ENCODE measurements at places on chromosomes 3 and 15. TPM values are rescaled to one million over a fixed set of nuclear protein-coding genes. Genes with fewer than 3 reads are reported as not detected.

GRCh38 chr3:181712553-181713279, 991 bp downstream of the SOX2 start:
- DNase-seq = no peak

DNA sequence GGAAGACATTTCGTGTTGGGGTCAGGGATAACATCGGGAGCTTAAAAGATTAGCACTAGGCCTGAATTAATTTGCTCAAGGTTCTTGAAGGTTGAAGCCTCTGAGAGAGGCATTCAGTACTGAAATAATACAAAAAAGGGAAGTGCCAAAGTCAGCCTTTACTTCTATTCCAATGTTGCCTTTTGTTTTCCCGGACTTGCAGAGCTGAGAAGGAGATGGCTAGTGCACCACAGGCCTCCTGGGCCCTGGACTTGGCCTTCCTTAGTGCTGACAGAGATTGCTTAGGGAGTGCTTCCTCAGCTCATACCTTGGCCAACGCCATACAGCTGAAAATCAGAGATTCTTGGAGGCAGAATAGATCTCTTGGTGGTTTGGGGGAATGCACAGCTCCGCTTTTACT, 333.6 kb upstream of the TBL1XR1 start:
- no peak for DNase-seq

GRCh38 chr3:139601191-139601961, 61.8 kb upstream of the RBP1 start:
- DNase-seq = no peak

- peak; percentile 80 for DNase-seq
Observed at GRCh38 chr3:45659661-45660566, 29.3 kb upstream of the SACM1L start.

DNA sequence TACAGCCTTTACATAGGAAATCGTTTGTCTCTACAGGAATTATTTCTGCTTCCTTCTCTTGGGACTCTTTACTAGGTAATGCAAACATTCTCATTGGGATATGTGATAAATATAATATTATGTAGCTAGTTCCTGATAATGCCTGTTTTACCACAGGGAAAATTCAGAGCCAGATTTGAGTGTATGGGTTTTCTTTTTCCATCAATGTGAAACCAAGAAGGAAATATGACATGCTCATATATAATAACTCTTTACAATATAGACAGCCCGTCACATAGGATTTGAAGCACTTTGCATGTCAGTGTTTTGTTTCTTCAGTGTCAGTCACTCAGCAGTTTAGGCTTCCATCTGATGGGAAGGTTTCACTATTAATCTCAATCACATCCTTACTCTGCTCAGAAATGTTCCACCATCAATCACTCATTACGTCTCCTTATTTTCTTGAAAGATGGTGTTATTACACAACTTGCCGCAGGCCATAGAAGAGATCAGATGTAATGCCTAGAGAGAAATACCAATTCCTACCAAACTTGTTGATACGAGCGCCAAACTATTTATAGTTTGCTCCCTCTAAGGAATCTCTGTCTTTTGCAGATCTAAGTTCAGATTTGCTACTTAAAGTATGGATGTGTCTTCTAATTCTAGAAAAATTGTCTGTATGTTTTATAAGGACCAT, 314.8 kb downstream of the DIPK2A start:
- no peak for DNase-seq

- DNase-seq = no peak
Observed at GRCh38 chr3:171132873-171133272, 106.4 kb upstream of the SLC2A2 start.

The CTXN2 gene
- total RNA-seq = not detected

DNA sequence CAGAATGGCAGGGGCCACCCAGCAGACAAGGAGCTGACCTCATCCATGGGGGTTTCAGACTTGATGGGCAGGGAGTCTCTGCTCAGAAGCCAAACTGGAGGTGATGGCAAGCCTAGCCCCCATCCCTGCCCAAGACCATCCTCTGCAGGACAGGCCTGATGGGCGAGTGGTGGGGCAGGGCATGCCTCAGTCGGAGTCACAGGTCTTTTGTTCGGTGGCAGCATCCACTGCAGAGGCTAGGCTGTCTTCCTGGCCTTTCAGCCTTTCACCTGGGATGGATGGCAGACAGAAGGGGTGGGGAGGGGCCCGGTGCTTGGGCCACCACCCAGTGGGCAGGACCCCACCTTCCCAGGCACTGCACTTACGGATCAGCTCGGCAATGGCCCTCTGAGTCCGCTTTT, 44.4 kb downstream of the PTH1R start:
- DNase-seq = no peak

- DNase-seq = no peak
Observed at GRCh38 chr15:68337826-68338225, 60.3 kb downstream of the FEM1B start.

The CMTM8 gene
- 11.8 TPM for total RNA-seq

GRCh38 chr15:96285305-96285704, 45.2 kb upstream of the NR2F2 start:
- no peak for DNase-seq
